ENCODE measurements at places on chromosomes 3 and 15.

GRCh38 chr3:46926871-46927717 is 49.5 kb downstream of the CCDC12 start:
- DNase-seq, result no peak

DNA sequence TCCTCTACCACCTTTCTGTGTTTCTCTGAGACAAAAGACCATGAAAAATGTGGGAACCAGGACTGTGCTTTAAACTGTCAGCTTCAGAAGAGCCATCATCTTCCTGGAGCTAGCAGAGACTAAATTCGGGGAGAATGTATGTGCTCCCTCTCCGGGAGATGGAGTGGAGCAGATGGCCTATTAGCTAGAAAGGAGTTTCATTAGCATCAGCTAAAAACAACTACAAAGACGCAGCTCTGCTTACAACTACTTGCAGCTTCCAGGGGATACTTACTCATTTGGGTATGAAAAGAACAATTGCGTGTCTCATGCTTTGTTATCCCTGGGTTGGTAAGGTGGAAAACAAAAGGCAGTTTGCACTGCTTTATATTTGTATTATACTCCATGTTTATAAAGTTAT is 159.6 kb downstream of the MFSD1 start:
- DNase-seq, result no peak

DNA sequence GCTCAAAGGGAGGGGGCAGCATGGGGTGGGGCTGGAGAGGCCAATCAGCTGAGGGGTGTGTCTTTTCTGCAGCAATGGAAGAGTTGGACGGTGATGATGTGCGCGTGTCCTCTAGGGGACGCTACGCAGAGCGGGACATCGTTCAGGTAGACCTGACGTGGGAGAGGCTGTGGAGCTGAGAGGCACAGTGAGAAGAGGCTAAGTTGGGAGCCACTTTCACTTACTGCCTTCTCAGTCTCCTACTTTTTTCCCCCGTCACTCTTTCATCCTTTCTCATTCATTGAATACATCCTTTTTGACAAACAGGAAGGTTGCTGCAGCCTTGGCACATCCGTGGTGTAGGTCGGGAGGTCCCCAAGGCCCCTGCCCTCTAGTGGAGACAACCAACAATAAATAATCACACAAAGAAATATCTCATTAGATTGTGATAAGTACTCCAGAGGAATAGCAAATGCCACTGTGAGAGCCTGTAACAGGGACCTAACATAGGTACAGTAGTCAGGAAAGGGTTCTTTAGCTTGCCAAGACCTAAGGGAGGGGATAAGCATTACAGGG is 4.4 kb upstream of the BRPF1 start:
- DNase-seq, result peak; percentile 35

GRCh38 chr3:10116138-10116460 is 624 bp downstream of the BRK1 start:
- no peak for DNase-seq

- no peak for DNase-seq
These were observed 43.5 kb downstream of the ARRDC4 start for GRCh38 chr15:98003996-98004395.

GRCh38 chr3:142925140-142925539 is 36.3 kb upstream of the PCOLCE2 start:
- no peak for DNase-seq

Data from activated CD4-positive, CD25-positive, alpha-beta regulatory T cell (primary cell).